ENCODE measurements at places on chromosomes 5 and 9.

DNA sequence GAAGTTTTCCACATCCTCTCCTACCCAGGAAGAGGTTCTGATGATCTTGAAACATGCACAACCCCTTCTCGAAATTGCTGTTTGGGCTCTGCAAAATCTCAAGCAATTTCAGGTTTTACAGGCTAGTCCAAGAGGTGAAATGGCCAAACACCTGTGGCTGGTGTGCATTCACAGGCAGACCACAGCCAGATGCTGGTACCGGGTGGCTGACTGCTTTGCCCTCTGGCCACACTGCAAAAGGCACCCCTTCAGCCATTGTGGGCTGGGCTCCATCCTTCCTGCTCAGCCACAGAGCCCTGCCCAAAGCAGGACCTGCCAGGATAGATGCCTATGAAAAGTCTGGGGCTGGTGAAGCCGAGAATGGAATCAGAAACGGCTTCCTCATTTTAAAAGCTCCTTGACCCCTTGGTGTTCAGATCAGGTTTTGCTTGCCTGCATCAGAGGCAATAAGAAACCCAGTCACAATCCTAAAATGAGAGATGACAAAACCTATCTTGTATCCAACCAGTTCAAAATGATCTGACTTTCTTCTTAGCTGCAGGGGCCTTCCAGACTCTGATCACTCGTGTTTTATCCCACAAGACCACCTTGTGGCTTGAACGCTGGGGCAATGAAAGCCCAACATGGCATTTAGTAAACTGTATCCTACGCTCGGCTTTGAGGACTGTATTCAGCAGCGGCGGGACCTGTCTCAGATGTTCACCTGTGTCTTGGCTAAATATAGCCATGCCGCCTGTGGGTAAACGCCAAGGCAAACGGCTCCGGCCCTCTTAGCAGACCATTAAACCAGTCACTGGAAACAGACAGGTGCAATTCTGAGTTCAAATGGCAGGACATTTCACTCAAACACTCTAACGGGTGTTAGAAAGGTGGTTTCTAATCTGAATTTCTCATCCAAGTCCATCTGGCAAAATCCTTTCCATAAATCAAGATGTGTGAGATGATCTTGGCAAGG is 49.6 kb downstream of the EPB41L4B start:
- DNase-seq: no peak

DNA sequence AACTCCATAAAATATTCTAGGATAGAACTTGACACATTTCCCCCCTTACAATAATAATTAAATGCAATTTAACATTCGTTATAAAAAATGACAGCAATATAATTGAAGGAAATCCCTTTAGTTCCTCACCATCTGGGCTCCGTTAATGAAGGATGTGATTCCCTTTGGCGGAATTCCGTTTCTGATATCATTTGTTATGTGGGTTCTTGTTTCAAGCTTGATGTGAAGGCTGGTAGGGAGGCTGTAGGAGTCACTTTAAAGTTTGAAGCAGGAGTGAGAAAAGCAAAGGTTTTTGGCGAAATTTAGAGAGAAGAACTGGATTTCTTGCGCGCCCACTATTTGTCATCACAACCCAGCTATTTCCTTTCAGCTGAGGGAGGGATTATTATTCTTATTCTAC is 4.0 kb downstream of the RGS7BP start:
- DNase-seq: no peak

DNA sequence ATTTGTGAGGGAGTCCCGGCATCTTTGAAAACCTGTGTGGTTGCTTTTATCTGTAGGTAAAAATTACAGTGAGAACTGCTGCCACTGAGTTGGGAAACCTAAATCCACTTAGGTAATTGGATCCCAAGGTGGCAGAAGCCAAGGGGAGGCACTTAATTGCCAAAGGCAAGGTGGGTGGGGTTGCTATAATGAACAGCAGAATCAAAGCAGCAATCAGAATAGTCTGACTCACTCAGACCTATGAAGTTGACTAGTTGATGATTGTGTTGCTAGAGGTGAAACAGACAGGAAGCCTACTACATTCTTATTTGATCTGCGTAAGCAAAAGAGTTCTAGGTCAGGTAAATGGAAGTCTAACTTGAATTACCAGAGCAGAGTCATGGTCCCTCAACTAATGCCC is 17.3 kb upstream of the BICD2 start:
- DNase-seq: no peak

GRCh38 chr9:87714819-87715218 is 11.1 kb upstream of the CTSL start:
- DNase-seq: no peak

DNA sequence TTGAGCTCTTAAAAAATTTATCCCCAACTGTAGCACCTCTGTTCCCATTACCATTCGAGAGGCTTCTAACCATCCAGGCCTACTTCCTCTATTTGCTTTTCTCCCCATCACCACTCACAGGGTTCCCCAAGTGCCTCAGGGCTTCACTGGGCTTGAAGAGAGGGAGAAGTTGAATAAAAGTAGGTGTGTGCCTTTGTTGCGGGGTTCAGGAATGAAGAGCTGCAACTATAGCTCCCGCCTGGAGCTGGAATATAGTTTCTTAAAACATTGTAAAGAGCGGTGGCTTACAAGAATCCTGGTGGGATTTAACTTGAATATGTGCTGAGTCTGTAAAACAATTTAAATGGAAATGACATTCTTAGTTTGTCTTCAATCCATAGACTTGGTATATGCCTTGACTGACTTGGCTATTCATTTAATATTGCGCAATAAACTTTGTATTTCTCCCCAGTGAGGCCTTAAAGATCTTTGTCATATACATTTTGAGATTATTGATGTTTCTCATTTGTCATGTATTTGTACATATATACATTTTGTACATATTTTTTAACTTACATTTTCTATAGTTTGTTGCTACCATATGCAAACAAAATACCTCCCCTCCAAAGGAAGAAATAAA is 7.2 kb downstream of the ENTREP1 start:
- DNase-seq: no peak

DNA sequence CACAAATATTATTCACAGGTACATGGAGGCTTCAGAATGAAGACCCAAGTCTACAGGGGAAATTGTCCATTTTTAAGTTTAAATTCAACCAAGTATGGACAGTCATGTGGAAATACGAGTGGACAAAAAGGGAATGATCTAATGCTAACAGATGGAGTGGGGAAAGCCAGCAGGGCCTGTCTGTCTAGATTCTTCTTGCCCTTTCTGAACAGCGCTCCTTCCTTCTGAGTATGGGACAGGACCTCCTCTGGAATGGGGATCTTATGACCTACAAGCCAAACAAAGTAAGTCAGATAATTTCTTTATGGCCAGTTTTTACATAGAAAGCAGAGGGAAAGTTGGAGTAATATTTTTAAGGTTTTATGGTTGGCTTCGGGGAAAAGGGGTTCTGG is 119.8 kb upstream of the NEK6 start:
- no peak for DNase-seq

GRCh38 chr5:30267026-30267425 is 926.5 kb upstream of the CDH6 start:
- DNase-seq: no peak

DNA sequence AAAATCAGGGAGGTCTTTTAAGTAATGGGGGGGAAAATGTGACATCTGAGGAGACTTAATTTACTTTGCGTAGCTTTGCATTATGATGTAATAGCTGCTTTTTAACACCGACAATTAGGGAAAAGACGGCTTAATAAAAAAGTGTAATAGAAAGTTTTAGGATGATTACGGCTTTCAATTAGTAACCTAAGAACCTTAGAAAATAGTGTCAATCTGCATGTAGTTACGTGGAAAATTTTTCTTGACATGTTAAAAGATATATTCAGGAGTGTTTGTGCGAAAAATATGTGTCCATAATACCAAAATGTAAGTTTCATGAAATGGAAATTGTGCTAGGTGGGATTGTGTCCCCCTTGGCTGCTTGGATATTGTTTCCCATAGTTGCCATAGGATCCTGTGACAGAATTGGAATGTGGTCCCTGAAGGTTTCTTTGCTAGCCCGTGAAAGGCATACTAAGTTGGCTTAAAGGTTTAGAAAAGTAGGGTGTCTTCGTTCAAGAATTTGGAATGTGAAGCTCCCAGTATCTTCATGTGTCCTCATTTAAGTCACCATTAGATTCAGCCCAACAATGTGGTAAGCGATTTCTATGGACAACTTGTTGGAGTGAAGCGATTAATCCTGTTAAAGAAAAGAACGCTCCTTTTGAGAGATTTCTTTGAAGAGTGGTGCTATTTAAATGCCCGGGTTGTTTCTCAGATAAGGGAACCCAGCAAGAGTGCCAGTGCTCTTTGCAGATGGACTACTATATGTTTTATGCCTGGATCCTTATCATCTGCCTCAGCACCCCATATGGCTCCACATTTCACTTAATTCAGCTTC is 2.0 kb downstream of the RGMB start:
- DNase-seq: no peak

GRCh38 chr9:105858006-105858690 is 163.8 kb downstream of the TMEM38B start:
- no peak for DNase-seq

GRCh38 chr9:96392263-96392662 is 8.8 kb upstream of the SLC35D2 start:
- no peak for DNase-seq

- no peak for DNase-seq
Measured at GRCh38 chr9:124510650-124511425, 3.6 kb upstream of the NR5A1 start.

GRCh38 chr5:94945656-94946055 is 327.2 kb downstream of the SLF1 start:
- DNase-seq: no peak

DNA sequence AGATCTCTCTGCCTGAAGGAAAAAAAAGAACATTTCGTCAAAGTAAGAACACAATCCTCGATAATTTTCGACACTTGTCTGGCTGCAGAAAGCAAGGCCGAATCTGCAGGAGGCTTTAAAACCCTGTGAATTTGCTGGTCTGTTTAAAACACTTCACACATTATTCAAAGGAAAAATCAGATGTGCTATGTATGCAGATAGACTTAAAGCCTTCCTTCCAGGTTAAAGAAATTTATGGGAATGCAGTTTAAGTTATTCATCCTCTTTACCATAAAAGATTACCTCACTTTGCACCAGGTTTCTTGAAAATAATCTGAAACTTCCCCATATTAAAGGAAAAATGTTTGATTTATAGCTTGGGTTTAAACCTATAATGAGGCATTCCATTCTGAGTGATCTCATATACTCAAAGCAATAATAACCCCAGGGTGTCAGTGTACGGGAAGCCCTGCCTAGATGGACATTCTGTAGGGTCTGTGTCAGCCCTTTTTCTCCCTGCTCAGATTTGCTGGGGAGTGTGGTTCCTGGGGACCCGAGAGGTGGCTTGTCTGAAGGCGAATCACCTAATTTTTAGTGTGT is 323.5 kb upstream of the SLC24A2 start:
- no peak for DNase-seq

GRCh38 chr5:123515904-123516303 is 3.9 kb downstream of the CSNK1G3 start:
- DNase-seq: no peak

- DNase-seq: no peak
Measured at GRCh38 chr5:4480528-4481349, 659.4 kb upstream of the ADAMTS16 start.

DNA sequence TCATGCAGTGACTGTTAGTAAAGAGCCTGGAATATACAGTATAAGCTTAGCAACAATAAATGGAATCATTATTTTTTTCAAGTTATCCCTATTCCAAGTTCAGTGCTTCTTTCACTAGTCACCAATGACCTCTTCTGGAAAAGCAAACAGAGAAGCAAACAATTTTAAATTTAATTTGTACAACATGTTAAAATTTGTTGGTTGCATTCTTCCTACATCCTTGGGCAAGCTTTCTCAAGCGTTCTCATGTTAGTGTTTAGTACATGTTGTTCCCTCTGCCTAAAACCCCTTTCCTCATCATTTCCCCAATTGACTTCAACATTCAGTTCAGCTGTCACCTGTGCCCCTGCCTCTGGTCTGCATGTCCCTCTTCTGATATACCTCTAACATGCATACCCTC is 123.4 kb downstream of the SEC61B start:
- no peak for DNase-seq

DNA sequence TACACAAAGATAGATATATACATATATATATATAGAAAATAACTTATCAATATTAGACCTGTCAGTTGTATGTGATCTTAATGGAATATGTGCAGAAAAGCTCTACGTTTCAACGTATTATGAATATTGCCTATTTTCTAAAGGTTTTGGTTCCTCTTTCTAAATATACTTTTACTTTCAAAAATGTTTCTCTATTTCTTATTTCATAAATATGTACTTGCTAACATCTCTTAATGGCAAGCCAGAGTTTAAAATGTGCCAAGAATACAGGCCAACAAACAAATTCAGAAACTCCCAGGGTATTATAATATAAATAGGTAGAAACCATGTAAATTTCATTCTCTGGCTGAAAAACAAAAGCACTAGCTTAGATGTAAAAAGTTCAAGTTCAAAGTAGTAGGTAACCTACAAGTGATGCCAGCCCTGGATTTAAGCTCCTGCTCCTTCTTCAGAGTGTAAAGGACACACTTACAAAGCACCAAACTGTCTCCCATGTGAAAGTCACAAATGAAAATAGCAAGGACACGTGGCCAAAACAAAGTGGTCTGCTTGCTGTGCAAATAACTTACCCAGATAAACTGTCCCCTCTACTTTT is 685.1 kb upstream of the DMAC1 start:
- DNase-seq: no peak

- no peak for DNase-seq
Measured at GRCh38 chr5:64516216-64516615, 10.4 kb downstream of the RGS7BP start.

DNA sequence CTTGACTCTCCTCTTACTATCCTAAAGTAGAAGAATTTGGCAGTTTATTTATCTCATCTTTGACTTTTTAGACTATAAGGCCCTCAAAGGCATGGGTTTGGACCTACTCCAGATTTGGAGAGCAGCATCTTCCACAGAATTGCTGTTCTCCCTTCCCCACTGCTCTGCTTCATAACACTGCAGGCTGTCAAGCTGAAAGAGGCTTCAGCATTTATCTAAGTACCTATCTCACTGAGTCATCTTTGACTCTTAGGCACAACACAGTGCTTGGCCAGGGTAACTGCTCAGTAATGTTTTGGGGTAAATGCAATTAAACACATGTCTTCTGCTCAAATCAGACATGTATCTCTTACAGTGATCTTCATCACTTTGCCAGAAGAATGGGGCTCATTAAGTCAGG is 60.6 kb downstream of the GRIN3A start:
- DNase-seq: no peak

GRCh38 chr5:177320879-177321278 is 9.2 kb upstream of the MXD3 start:
- DNase-seq: no peak

DNA sequence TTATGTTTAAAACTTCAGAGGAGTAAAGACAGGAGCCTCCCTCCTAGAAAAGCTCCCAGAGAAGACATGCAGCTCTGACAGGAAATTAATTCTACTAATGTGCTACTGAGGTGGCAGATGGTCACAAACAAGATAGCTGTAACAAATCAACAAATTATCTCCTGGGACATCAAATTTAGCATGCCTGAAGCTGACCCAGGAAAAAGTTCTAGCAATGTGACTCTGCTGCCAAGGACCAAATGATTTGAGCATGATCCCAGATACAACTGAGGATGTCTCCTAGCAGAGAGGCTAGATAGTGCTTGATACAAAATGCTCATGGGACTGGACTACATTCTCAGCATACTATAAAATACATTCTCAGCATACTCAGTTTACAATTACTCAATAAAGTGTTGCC is 413.5 kb upstream of the SMC2 start:
- no peak for DNase-seq

GRCh38 chr9:116096853-116097252 is 56.7 kb upstream of the PAPPA start:
- DNase-seq: no peak

All from coronary artery (tissue), 2 donors.